HepG2 (cell line): ENCODE measurements at places on chromosomes 7 and 10. TPM values are rescaled to one million over a fixed set of nuclear protein-coding genes. Genes with fewer than 3 reads are reported as not detected.
A peak's percentile ranks its signal among the peaks of the same experiment; 100 is the strongest.

GRCh38 chr10:45371560-45371959 lies 2.5 kb upstream of the ALOX5 start:
- H3K36me3 ChIP-seq: no peaks in the 10 kb centered on the region
- DNase-seq: no peak

DNA sequence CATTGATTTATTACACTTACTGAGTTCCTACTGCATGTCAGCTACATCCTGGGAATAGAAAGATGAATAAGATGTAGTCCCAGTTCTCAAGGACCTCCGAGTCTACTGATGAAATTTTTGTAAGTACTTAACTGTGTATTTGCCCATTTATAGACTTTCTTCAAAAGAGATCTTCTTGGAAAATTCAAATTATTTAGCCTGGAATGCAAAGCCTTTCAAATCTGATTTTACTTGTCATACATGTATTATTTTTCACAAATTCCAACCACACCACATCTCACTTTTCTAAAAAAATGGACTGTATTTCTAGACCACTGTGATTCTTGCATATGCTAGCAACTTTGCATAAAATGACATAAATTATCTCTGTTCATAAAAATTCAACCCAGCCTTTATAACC lies 581.3 kb downstream of the ATRNL1 start:
- no peaks in the 10 kb centered on the region for H3K27me3 ChIP-seq
- H3K4me3 ChIP-seq: no peak overlapping the region
- DNase-seq: no peak
- no peaks in the 10 kb centered on the region for H3K4me1 ChIP-seq
- no peak overlapping the region for H3K27ac ChIP-seq

GRCh38 chr7:143909863-143910262 lies 7.9 kb upstream of the TCAF1 start:
- peak overlapping the region; percentile 32 for H3K27ac ChIP-seq
- no peaks in the 10 kb centered on the region for H3K27me3 ChIP-seq
- no peak for DNase-seq
- peaks cover 85% of the 10 kb centered on the region for H3K4me1 ChIP-seq
- no peaks in the 10 kb centered on the region for H3K36me3 ChIP-seq
- no peak overlapping the region for H3K4me3 ChIP-seq

DNA sequence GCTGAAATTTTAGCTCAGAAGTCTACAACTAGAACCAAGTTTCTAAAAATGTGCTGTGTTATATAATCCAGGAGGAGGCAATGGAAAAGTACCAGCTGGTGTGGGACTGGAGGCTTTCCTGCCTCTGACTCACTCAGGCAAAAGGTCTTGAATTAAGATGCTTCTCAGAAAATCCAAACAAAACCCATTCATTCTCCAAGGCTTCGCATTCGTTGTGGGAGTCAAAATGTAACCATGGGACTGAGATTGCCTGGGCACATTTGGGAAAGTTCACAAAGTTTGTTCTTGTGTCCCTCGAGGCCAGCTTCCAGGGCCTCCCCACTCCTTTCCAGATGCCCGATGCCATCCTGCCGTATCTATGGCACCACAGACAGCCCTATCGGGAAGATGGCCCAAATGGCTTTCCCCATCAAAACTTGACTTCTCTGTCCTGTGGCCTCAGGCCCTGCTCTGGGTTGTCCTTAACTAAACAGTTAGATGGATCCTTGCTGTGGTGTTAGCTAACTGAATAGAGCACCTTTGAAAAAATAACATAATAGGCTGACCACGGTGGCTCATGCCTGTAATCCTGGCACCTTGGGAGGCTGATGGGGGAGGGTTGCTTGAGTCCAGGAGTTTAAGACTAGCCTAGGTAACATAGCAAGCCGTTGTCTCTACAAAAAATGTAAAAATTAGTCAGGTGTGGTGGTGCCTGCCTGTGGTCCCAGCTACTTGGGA lies 180.5 kb downstream of the PFKFB3 start:
- peaks cover 4% of the 10 kb centered on the region; the same call in 1 of the 2 replicates for H3K4me1 ChIP-seq
- peaks cover 7% of the 10 kb centered on the region; the same call in 1 of the 3 replicates for H3K27me3 ChIP-seq
- no peaks in the 10 kb centered on the region for H3K36me3 ChIP-seq
- H3K4me3 ChIP-seq: no peak overlapping the region
- H3K27ac ChIP-seq: no peak overlapping the region

GRCh38 chr7:11195502-11195901 lies 221.8 kb downstream of the PHF14 start:
- DNase-seq: no peak
- H3K4me1 ChIP-seq: peaks cover 39% of the 10 kb centered on the region
- no peaks in the 10 kb centered on the region for H3K36me3 ChIP-seq
- no peak overlapping the region for H3K4me3 ChIP-seq

DNA sequence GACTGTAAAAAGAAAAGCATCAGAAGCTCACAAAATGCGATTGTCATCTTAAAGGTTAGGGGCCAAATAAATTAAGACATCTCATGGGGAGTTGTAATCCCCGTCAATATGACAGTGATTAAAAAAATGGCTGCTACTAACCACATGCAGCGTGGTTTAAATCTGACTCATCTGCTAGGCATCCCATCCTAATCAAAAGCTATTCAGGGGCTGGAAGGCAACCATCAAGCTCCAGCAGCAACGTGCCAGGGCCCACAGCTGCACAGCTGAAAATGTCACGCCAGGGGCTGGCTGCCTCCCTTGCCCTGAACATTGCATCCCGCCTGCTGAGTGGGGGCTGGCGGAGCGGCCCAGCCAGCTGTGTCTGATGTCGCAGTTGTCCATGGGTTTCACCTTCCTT lies 66.3 kb upstream of the FRMD4A start:
- H3K36me3 ChIP-seq: no peaks in the 10 kb centered on the region
- H3K4me1 ChIP-seq: no peaks in the 10 kb centered on the region
- no peak for DNase-seq
- H3K4me3 ChIP-seq: no peak overlapping the region
- H3K27me3 ChIP-seq: no peaks in the 10 kb centered on the region; the same call in 2 of the 3 replicates

- H3K36me3 ChIP-seq: no peaks in the 10 kb centered on the region
- H3K27me3 ChIP-seq: no peaks in the 10 kb centered on the region
- H3K4me1 ChIP-seq: peaks cover 12% of the 10 kb centered on the region
- no peak overlapping the region for H3K27ac ChIP-seq
- no peak overlapping the region for H3K4me3 ChIP-seq
Observed at GRCh38 chr7:151687523-151688235, 168.0 kb upstream of the RHEB start.

DNA sequence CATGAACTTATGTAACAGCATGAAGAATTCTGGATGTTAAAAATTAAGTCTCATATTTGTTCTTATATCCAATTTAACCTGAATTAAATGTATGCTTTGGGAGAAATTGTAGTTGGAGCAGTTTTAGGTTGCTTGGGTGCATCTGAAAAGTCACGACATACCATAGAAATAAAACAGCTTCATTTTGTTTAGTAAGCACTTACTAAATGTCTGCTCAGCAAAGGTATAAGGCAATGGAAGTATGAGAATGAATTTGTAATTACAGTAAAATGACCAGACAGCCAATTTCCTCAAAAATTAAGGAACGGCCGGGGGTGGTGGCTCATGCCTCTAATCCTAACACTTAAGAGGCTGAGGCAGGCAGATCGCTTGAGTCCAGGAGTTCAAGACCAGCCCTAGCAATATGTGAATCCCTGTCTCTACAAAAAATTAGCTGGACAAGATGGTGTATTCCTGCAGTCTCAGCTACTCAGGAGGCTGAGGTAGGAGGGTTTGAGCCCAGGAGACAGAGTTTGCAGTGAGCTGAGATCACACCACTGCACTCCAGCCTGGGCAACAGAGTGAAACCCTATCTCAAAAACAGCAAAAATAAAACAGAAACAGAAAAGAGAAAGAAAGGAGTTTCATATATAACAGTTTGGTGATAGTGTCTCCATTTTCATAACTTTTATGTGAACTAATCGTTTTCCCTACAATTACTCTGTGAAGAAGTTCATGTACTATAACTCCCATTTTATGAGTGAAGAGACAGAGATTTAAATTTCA lies 47.2 kb upstream of the KLF6 start:
- H3K36me3 ChIP-seq: no peaks in the 10 kb centered on the region
- no peak for DNase-seq
- H3K4me3 ChIP-seq: no peak overlapping the region
- no peaks in the 10 kb centered on the region for H3K27me3 ChIP-seq
- H3K27ac ChIP-seq: no peak overlapping the region

STEAP1B gene
- total RNA-seq: not detected in 2 replicates

FAM131B gene
- 0.07 TPM in 1 of 2 replicates, not detected in the other for total RNA-seq

OPN1SW gene
- total RNA-seq: not detected in 2 replicates

MBLAC1 gene
- 1.8 and 2.1 TPM in 2 replicates for total RNA-seq
